ENCODE measurements at places on chromosomes 4 and X.

DNA sequence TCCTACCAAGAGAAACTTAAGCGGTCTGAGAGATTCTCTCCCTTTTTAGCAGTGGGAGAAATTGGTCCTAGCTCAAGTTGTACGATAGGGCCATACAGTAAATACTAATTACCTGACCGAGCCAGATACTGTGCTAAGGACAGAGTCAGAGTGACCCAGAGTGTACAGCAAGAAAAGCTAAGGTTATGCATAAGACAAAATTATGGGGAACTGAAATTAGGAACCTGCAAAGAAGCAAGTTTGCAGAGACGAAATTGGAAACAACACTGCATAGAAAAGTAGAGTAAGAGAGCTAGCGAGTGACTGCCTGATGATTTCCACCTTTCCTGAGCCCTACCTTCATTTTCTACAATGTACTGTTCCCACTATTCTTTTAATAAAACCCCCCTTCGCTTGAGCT lies 278.1 kb downstream of the NKX6-1 start:
- DNase-seq: no peak

DNA sequence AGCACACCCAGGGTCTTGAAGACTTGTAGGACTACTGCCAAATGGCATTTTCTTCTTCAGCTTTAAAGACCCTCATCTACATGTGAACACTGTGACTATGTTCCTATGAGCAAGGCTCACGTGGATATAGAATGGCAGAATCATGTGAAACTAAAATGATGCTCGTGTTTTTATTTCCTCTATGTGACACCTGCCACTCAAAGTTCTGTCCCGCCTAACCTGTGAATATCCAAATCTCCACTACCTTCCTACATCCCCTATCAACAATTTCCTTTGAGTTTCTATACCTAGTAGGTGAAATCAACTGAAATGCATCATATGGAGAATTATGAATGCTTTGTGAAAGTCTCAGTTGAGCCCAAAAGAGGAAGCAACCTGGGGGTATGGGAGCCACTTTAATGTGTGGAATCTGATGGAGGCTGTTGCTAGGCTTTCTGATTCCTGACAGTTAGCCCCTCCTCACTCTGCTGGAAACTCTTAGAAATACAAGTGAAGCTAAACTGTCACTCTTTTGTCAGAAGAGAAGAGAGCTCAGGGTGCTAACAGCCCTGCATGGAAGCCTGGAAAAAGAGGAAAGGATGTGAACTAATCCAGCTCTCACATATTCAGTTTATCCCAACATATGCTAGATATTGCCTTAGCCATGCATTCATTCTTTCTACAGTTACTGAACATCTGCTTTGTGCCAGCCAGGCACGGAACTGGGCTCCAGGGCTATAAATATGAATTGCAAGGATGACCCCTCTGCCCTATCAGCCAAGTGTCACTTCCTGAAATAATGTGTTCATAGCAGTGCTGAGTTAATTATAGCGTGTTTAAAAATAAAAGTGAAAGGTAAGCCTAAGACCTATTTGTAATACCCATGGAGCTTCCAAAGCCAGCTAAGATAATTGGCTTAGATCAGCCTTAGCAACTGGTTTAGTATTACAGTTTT lies 11.0 kb downstream of the LHFPL1 start:
- no peak for DNase-seq

- no peak for DNase-seq
Measured at GRCh38 chrX:17500145-17500579, 125.2 kb downstream of the NHS start.

- DNase-seq: peak; percentile 35
Measured at GRCh38 chr4:80058740-80059139, 14.3 kb downstream of the ANTXR2 start.

- no peak for DNase-seq
Measured at GRCh38 chr4:16993956-16994840, 95.8 kb upstream of the LDB2 start.

DNA sequence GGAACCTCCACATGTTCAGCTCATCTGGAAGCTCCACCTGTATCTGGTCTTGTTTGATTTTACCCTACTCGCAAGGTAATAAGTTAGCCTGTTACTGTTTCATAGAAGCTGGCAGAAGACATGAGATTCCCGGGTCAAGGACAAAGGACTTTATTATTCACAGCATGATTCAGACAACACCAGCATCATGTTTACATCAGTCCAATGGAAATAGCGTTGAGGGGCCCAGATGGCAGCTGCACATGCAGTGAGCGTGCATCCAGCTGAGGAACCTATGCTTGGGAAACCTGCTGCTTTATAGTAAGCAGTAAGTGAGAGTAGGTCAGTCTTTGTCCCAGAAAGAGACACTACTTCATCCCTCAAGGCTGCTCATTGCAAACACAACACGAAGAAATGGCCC lies 19.8 kb downstream of the TSPAN5 start:
- DNase-seq: no peak

DNA sequence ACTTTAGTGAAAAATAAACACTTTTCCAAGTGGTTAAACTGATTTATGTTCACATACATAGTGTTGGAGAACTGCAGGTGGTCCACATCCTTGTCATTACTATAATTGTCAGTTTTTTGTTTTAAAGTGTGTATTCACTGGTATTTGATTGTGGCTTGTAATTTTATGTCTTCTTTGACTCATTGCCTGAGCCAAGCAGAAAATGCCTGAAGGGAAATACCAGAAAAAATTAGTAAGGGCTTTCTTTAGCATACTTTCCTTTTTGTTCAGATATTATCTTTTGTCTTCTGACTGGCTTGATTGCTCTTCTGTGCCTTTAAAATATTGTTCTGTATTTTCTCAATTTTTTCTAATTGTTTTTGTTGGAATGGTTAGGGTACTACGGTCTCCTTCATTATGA lies 981.3 kb downstream of the C4orf33 start:
- no peak for DNase-seq

GRCh38 chr4:128461291-128462102 lies 173.9 kb upstream of the PGRMC2 start:
- no peak for DNase-seq

DNA sequence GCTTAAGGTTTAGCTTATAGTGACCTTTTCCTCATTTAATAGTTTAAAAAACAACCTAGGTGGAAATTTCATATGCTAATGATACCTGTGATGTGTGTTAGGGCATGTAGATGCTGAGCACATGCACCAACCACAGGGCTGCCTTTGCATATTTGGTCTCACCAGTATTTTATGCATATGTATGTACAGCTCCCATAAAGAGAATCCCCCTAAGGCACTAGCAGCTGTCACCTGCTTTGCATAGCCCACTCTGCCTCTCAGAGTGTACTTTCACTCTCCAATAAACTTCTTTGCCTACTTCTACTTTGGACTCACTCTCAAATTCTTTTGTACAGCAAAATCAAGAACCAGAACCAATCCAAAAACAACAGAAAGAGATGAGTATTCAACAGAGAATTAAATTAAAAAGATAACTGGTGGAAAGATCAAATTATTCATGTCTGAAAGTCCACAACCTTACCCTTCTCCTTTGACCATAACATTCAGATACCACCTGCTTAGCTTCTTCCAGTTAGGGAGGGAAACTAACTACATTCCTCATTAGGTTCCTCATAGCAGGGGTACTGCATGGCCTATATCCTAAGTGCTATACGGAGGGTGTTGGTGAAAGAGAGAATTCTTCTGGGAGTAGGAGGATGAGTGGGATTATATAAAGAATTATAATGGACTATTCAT lies 250.5 kb downstream of the STPG2 start:
- DNase-seq: no peak

DNA sequence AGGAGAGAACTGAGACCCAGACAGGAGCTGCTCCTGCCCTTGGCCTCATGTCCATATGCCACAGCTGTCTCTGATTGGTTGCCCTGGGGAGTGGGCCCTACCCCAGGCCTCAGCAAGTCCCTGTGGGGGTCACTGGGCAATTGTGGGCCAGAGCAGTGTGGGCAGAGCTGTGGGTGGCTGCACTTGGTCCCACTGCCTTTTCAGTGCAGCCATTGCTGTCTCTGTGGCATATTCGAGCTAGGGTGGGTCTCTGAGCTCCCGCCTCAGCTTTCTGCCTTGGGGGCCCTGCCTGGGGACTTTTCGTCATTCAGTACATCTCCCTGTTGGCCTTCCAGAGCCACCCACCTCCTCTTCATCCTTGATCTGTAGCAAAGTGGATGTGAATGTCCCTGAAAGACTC lies 69.8 kb upstream of the LRPAP1 start:
- DNase-seq: no peak

GRCh38 chr4:105998171-105999063 lies 103.1 kb downstream of the NPNT start:
- DNase-seq: no peak

DNA sequence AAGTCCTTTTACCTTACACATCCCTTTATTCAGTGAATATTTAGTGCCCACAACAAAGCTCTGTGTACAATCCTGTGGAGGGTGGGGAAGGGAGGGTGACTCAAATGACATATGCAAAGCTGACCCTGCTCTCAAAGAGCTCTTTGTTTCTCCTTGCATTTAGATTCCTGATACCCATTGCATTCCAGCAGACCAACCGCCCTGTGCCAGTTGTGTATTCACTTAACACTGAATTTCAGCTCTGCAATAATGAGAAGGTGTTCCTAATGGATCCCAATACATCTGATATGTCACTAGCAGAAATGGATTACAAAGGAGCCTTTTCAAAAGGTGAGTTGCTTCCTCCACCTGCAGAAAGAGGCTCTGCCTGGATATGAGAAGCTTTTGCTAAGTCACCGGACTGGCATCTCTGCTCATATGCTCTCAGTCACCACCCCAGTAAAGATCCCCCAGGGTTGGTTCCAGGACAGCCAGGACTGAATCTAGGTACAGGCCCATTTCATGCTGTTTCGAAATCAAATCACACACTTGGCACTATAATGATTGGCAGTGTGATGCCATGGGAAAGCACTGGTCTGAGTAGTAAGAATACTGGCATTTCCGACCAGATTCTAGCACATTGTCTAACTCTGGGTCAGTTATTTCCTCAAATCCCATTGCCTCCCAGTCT lies 17.1 kb upstream of the ANXA3 start:
- peak; percentile 22 for DNase-seq

DNA sequence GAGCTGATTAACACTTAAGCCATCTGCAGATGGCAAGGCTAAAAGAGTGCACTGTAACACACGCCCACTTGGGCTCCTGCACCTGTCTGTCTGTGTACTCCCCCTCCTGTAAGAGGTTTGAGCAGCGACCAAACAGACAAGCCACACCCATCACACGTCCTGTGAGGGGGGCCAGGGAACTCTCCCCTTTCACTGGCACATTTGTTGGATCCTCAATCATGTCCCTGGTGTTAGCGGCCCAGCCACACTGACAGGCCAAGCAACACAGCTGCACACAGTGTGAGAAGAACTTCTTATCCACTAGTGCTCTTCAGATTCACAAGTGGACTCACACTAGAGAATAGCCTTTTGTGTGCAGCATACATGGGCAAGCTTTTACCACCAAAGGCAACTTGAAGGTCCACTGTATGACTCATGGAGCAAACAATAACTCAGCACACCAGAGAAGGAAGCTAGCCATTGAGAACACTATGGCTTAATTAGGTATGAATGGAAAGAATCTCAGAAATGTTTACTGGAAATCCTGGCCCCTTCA lies 29.1 kb upstream of the UTP14A start:
- peak; percentile 54 for DNase-seq

- DNase-seq: no peak
Measured at GRCh38 chr4:122705547-122706117, 26.9 kb upstream of the BBS12 start.

DNA sequence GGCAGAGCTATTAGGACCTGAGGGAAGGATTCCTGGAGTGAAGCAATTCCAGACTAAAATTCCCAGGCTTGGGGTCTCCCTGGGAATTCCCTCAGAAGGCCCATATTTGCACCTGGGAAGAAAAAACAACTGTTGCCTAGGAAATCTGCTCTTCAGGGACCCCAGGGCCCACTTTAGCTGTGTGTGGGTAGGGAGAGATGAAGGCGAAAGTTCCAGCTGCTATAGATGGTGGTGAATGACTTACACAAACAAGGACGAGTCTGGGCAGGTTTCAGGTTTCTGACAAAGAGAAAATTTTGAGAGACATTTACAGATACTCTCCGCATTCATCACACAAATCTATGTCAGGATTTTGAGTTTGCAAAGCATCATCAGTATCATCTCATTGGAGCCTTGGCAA lies 126.1 kb downstream of the GPC3 start:
- DNase-seq: peak; percentile 32

GRCh38 chr4:152232271-152232670 lies 303.6 kb downstream of the FBXW7 start:
- no peak for DNase-seq

DNA sequence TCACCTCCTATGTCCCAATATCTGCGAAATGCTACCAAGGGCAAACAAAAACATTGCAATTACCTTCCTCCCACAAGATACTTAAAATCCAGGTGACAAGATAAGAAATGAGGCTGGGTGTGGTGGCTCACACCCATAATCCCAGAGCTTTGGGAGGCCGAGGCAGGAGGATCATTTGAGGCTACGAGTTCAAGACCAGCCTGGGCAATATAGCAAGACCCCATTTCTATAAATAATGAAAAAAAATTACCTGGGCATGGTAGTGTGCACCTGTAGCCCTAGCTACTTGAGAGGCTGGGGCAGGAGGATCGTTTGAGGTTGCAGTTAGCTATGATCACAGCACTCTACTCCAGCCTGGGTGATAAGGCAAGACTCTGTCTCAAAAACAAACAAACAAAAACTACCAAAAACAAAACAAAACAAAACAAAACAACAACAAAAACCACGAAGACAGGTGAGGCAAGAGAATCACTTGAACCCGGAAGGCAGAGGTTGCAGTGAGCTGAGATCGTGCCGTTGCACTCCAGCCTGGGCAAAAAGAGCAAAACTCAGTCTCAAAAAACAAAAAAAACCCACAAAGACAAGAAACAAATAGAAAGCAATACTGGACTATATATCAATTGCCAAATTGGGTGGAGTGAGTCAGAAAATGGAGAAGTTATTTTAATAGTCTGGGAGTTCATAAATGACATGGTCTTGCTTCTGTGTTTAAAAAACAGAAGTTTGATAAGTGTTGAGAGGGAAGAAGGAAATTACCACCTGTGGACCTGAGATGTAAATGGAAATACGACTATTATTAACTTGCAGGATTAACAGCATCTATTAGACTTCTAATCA lies 176.5 kb downstream of the FBXW7 start:
- no peak for DNase-seq

GRCh38 chr4:14667624-14668151 lies 334.6 kb upstream of the CPEB2 start:
- DNase-seq: no peak

- no peak for DNase-seq
Measured at GRCh38 chr4:138487670-138488069, 245.5 kb upstream of the SLC7A11 start.

DNA sequence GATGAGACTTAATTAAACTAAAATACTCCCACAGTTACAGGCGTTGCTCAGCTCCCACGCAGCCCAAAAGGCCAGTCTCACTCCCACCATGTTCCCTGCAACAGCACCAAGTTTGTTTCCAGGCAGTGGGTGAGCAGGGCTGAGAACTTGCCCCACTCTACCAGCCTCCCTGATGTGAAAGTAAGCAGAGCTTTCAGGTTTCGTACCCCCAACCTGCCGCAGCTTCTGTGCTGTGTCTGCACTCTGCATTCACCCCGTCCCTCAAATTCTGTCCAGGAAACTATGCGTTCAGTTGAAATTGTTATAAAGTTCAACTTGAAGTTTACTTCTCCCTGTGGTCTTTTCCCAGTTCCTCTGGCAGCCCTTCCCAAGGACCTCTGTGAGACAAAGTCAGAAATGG lies 17.2 kb downstream of the GLUD2 start:
- no peak for DNase-seq

All from tongue (tissue), 3 donors.